Activated T-helper 1 cell treated with Interleukin-2 at 50 U/mL for 16 hours (primary cell): ENCODE measurements at places on chromosomes 4 and X.

DNA sequence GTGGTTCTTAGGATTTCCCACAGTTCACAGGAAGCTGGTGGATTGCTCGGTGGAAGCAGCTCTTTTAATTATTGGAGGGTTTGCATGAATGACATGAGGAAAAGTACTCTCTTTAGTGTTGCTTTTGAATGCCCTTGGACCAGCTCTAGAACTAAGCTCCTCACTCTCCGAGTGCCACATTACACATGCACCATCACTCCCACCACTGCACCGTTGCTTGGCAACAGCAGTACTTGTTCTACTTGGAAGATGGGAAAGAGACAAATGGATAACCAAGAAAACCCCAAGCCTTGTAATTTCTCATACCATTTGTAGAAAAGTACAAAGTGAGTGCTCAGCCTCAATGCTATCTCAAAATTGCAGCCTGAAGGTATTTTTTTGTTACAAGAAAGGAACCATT is 620.2 kb upstream of the BOD1L1 start:
- no peak for DNase-seq

DNA sequence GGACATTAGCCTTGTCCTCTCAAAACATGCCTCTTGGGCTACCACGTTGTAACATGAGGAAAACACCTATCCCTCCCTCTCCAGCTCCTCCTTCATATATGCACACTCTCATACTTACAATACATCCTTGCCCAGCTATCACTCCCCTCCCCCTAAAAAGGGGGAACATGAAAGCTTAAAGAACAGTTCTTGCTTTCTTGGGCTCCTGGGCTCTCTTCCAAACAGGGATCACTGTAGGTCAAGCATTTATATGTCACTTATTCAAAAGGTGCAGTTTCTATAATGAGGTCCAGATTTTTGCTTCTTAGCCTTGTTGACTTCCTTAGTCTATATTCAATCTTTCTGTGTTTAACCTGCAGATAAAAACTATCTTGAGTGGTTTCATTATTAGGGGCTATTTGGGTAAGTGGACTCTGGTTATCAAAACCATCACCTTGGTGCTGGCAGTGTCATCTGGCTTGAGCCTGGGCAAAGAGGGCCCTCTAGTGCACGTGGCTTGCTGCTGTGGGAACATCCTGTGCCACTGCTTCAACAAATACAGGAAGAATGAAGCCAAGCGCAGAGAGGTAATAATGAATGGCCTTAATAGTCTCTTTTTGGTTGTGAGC is 119.4 kb downstream of the AKAP4 start:
- no peak for DNase-seq

- no peak for DNase-seq
Measured at GRCh38 chr4:82797405-82798111, 1.0 kb downstream of the SCD5 start.

DNA sequence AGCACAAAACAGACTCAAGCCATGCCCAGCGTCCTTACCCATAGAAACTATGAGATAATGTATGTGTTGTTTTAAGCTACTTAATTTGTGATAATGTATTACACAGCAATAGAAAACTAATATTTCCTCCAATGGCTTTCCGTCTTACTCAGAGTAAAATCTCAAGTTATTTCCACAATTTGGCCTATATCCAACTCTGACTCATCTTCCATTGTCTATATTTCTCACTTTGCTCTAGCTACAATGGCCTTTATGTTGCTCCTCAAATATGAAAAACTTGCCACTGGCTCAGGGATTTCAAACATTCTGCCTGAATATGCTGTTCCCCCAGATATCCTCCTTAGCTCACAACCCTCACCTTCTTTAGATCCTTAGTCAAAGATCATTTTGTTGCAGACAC is 31.6 kb downstream of the IQCM start:
- no peak for DNase-seq

DNA sequence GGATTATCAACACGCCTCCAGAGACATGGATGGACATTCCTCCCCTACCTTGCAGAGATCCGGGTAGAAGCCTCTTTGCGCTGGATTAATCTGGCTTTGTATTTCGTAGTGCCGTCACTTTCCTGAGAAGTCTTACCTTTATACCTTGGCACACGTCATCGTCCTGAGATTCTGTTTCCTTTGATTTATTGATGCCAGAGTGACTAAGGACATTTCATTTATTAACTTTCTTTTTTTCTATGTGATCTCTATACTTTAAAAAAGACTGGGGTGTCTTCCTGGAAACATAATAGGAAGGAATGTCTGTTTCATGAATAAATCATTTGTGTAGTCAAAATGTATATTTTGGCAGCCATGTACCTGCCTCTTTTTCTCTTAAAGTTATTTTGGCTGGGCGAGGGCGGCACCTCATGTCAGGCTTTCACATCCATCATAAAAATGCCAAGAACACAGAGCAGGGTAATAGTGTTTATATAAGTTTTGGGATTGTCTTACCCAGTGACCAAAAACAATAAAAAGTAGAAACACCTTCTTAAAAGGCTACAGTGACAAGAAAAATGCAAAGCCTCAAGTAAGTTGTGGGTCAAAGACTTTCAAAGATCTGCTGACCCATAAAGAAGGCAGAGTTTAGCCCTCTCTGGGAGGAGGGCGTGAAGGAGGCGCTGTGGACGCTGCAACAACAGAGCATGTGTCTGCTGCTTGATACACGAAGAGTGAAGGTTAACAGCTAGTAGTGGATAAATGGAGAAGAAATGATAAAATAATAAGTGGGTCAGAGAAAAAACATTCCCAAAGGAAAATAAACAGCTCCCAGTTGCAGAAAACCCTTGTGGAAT is 124.4 kb downstream of the SHROOM3 start:
- no peak for DNase-seq

DNA sequence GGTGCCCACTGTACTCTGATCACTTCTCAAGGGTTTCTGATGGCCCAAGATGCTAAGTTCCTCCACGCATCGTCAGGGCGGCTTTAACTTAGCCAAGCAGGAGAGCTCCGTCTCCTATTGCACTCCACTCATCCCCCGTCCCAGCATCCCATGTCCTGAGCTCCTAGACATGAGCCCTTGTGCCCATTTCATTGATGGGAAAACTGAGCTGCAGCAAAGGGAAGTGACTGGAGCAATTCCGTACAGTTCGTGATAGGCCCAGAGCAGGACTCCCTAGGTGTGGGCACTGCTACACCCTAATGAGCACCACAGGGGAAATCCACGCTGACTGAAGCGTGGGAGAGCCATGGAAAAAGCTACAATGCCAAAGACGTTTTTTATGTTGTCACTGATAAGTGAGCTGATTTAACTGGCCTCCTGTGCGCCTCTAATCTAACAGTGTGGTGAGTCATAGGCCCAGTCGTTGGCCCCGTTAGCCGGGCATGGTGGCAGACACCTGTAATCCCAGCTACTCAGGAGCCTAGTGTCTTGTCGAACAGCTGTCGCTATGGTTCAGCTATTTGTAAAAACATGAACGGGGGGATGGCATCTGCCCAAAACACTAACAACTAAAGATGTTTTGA is 14.9 kb downstream of the NSDHL start:
- DNase-seq, result no peak

GRCh38 chr4:148649652-148650331 is 207.6 kb upstream of the NR3C2 start:
- no peak for DNase-seq
